ENCODE measurements at places on chromosomes 3 and 15. TPM values are rescaled to one million over a fixed set of nuclear protein-coding genes. Genes with fewer than 3 reads are reported as not detected.

- no peak for DNase-seq
These were observed 342.8 kb upstream of the ARPP21 start for GRCh38 chr3:35296533-35296932.

IMPG2 gene
- total RNA-seq, result 0.05 TPM

- no peak for DNase-seq
These were observed 46.7 kb upstream of the PROK2 start for GRCh38 chr3:71831599-71831998.

DNAH12 gene
- not detected for total RNA-seq

C2CD4A gene
- total RNA-seq, result 0.43 TPM

TPRG1 gene
- 10.6 TPM for total RNA-seq

CCDC80 gene
- total RNA-seq, result 0.16 TPM

FETUB gene
- total RNA-seq, result not detected

DNA sequence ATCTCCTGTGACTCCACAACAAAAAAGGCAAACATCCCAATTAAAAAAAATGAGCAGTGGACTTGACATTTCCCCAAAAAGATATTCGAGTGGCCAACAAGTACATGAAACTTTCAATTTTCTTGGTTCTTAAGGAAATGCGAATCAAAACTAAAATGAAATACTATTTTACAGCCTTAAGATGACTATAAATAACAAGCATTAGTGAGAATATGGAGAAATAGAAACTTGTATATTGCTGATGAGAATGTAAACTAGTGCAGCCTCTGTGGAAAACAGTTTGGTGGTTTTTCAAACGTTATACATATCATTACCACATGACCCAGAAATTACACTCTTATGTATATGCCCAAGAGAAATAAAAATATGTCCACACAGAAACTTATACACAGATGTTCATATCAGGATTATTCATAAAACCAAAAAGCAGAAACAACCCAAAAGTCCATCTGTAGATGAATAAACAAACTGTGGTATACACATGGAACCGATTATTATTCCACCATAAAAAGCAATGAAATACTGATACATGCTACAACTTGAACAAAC lies 153.2 kb upstream of the GPR149 start:
- DNase-seq, result no peak

SKOR1 gene
- total RNA-seq, result 0.33 TPM

GTF2A2 gene
- total RNA-seq, result 250 TPM

DNA sequence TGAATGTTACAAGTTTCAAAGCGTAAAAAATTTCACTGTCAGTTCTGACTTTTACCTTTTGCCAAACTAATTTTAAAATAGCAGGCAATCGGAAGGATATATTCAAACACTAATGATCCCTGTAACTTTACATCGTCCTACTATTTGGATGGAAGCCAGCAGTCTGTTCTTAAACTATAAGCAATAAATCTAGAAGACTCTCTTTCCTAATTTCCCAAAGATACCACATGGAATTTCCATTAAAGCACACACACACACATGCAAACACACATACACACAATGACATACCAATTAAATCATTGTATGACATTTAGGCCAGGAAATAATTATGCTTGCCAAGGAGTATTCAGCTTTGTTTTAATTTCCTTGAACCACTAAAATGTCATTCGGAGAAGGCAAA lies 32.0 kb downstream of the IL17RD start:
- no peak for DNase-seq

GPR27 gene
- total RNA-seq, result 2.4 TPM

- no peak for DNase-seq
These were observed 475.6 kb upstream of the PROK2 start for GRCh38 chr3:72260588-72260910.

- DNase-seq, result no peak
These were observed 52.9 kb upstream of the TBL1XR1 start for GRCh38 chr3:177250151-177250550.

ISG20 gene
- 37.8 TPM for total RNA-seq

GRCh38 chr15:67025719-67026609 lies 39.4 kb upstream of the SMAD3 start:
- DNase-seq, result no peak

CTXND1 gene
- 0.03 TPM for total RNA-seq

GRCh38 chr15:92922418-92923002 lies 22.4 kb downstream of the CHD2 start:
- no peak for DNase-seq

DNA sequence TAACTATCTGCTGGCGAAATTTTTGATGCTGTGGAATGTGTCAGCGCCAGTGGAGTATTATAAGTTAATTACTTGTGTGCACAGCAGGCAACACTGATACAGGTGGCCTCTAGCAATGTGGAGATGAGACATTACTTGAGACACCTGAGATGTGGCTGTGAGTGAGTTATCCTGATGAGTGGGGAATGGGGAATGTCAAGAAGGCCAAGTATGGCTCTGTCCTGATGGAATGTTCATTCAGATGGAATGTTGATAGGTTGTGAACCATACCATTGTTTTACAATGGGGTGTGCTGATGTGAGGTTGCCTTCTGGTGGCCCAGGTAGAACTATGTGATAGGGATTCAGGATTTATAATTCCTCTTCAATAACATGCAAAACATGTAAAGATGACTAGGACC lies 404.8 kb downstream of the PTPRG start:
- DNase-seq, result no peak

C3orf85 gene
- not detected for total RNA-seq

DNA sequence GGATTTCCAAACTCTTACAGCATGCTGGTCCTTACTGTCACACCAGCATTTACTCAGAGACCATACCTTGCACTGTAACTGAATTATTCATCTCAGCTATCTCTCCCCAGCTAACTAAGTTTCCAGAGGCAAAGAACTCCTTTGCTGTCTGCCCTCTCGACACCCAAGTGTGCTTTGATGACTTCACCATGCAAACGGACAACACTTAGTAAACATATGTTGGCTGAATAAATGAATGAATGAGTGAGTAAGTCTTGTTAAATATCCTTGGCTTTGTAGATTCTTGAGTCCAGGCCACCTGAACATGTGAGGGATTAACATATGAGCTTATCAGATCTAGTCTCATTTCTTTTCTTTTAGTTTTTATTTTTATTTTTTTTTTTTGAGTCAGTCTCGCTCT lies 138.2 kb downstream of the PLD1 start:
- DNase-seq, result no peak

GRCh38 chr3:17133632-17134545 lies 249.1 kb downstream of the PLCL2 start:
- DNase-seq, result no peak

- DNase-seq, result no peak
These were observed 242.1 kb upstream of the THRB start for GRCh38 chr3:24736701-24737100.

ARPP21 gene
- total RNA-seq, result not detected

- DNase-seq, result no peak
These were observed 120.6 kb downstream of the CD47 start for GRCh38 chr3:107969994-107970819.

DNA sequence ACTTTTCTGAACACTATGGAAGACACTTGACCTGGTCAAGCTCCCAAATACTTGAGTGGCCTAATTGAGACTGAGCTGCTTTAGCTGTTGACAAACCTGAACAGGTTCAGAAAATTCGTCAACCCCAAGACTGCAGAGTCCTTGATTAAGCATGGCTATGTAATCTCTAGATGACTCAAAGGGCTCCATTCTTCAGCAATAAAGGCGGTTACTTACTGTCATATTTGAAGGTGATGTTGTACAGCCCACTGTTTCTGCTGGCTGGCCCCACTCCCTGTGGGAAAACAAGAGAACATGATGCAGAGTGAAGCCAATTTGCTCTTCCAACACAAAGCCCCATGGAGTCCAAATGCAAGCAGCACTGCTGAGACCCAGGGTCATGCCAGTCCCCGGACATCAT lies 45.1 kb downstream of the IL17RD start:
- no peak for DNase-seq

PLSCR2 gene
- 0.26 TPM for total RNA-seq
